ENCODE measurements at places on chromosomes 2 and 18.

GRCh38 chr18:48803951-48804855 is 146.6 kb downstream of the SMAD7 start:
- no peak for DNase-seq

GRCh38 chr2:49770919-49771318 is 616.6 kb upstream of the FSHR start:
- DNase-seq = peak; percentile 23

- DNase-seq = no peak
These were observed 332 bp upstream of the PDCD1 start for GRCh38 chr2:241859017-241859435.

DNA sequence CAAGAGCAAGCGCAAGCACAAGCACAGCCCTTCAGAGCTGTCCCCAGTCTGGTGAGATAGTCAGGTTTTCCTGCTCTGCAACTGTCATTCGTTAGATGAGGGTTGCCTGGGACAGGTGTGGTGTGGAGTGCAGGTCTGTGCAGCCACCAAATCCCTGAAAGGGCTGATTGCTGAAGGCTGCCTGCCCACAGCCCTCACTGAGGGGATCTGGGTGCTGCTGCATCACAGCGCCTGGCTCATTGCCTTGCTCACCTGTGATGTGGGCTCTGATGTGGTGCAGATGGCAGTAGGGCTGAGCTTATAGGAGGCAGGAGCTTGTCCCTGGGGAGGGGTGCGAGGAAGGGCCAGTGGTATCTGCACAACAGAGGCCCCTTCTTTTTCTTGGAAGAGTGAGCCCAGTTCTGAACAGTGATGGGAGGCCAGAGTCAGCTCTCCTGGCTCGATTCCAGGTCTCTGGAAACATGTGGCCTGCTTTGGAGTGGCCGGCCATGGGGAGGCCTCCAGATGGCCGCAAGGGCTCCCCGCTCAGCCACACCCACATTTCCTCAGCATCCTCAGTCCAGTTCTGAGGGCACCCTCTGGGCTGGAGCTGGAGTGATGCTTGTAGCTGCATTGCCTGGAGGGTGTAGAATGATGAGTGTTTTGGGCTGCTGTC is 11.4 kb downstream of the UBE2F start:
- no peak for DNase-seq

GRCh38 chr18:39752351-39752750 is 2186.8 kb upstream of the CELF4 start:
- no peak for DNase-seq

GRCh38 chr2:165700531-165700930 is 93.5 kb downstream of the GALNT3 start:
- no peak for DNase-seq

GRCh38 chr2:235468978-235469655 is 24.7 kb upstream of the AGAP1 start:
- DNase-seq = peak; percentile 57

DNA sequence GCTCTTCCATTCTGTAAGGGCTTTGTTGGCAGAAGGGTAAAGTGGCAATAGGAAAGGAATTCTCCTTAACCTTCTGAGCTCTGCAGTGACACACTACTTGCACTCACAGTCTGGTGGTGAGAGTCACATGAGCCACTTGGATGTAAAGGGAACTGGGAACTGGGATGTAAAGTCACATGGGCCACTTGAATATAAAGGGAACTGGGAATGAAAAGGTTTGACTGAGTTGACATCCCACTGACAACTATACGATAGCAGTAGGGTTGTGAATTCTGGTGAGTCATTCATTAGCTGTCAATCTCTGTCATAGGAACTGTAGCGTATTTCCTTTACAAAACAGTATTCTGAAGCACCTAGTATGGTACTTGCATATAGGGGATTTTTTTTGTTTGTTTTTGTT is 5.5 kb downstream of the RPE start:
- DNase-seq = no peak

DNA sequence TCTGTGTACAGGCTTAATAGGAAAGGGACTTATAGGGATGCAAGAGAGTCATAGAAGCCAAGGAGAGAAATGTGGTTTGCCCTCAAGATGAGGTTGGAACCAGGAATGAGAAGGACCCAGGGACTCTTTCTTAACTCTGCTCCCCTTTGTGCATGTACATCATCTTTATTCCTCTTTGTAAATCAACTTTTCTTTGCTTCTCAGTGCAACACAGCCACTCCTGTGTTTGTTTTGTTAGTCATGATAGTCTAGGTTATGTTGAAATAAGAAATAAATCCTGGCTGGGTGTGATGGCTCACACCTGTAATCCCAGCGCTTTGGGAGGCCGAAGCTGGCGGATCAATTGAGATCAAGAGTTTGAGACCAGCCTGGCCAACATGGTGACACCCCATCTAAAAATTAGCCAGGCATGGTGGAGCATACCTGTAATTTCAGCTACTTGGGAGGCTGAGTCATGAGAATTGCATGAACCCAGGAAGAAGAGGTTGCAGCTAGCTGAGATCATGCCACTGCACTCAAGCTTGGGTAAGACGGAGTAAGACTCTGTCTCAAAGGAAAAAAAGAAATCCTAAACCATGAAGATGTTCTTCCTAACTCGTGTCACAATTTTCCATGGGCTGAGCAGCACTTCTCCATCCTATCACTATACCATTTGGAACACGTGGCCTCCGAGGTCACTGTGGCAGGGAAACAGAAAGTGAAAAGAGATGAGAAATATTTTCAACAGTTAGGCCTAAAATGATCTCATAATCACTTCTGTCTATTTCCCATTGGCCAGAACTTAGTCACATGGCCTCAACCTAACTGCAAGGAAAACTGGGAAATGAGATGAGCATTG is 73.0 kb upstream of the TMEM17 start:
- DNase-seq = peak; percentile 65

DNA sequence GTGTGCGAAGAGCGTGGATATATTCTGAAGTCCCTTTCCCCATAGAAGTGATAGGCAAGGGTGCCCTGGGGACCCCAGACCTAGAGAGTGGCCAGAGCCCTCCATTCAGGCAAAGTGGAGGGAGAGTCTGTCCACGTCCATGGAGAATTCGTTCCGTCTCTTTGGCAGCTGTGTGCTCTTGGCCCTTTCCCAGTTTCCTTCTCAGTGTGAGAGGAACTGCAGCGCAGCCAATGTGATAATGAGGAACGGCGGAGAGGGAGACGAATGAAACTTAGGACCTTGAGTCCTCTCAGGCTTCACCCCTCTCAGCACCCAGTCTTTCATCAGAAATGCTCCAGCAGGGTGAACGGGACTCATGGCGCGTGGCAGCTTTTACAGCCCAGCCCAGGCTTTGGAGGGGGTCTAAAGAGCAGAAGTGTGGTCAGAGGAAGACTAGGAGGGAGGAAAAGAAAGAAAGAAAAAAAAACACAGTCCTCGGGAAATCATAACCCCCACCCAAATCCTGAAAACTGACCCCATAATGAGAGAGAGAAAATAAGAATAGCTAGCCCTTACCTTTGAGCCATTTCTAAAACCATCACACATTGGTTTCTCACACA is 95.0 kb upstream of the RIOK3 start:
- no peak for DNase-seq

DNA sequence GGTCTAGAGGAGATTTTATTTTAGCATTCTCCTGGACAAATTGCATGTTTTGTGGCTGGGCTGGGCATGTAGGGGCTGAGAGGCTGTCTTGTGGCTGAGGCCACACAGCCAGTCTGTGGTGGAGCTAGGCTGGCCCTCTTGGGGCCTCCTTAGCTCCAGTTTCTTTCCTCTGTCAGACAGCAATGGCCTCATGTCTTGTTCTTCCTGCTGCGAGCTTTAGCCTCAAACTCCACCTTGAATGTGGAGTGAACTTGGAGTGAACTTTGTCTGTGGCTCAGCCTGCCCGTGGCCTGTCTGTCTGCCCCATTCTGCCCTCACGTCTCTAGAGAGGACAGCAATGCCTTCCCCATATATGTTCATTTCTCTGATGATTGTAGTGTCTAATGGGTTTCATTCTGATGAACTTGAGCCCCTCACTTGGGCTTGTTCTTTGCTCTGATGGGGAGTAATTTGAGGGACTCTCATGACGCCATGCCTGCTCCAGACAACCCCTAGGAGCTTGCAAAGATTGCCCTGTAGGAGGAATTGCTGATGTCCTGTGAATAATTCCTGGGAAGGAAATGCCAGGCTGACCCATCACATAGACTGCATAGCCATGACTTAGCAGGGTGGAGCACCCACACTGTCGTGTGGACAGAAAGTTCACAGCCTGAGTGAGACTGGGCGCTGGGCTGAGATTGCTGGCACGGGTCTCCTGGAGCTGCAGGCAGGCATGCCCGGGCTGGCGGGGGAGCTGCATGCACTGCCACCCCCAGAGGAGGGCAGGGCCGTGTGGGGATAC is 42.6 kb downstream of the ASAP2 start:
- DNase-seq = no peak

- no peak for DNase-seq
These were observed 117.2 kb downstream of the SPIRE1 start for GRCh38 chr18:12540751-12541150.

DNA sequence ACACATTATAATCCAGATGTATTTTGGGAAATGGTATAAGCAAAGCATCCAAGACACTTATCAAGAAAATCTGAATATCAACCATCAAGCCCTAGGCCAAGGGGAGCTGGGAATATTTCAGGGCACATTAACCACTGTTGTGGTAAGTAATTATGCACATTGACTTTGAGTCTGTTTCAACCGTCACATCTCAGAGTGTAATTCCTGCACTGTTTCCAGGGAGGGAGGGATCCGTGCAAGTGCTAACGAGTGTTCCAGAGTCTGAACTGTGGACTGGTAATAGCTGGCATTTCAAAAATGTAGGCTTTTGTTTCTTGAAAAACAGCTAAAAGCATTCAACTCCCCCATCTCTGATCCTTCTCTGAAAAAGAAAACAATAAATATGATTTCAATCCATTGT is 681.6 kb downstream of the BCL11A start:
- DNase-seq = no peak

DNA sequence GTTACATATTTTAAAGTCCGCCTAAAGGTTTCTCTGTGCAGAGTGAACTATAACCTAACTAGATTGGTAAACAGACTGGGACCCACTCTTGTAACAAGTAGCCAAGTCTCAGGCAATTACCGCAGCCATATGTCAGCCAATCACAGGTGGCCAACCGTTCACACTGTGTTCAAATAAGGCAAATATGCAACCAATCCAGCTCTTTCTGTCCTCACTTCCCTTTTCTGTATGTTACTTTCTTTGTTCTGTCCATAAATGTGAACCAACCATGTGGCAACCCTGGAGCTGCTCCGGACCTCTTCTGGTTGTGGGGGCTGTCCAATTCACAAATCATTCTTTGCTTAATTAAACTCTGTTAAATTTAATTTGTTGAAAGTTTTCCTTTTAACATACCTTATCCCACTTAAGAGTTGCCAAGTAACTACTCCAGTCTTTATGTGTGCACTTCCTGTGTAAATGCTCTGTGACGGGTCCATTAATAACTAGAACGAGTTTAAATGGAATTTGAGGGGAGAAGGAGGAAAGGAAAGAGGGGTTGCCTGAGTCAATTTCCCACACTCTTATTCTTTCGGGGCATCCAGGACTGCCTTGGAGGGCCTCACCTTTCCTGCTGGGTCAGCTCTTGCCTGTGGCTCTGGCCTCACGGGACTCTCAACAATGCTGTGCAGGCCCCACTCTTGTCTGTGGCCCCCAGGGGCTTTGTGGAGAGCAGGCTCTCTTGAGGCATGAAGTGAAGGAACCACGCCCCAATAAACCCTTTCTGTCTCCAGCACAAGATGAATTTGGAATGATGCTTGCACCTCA is 6.6 kb upstream of the RPL37A start:
- DNase-seq = no peak

GRCh38 chr2:74895001-74895400 is 61.1 kb downstream of the HK2 start:
- no peak for DNase-seq

DNA sequence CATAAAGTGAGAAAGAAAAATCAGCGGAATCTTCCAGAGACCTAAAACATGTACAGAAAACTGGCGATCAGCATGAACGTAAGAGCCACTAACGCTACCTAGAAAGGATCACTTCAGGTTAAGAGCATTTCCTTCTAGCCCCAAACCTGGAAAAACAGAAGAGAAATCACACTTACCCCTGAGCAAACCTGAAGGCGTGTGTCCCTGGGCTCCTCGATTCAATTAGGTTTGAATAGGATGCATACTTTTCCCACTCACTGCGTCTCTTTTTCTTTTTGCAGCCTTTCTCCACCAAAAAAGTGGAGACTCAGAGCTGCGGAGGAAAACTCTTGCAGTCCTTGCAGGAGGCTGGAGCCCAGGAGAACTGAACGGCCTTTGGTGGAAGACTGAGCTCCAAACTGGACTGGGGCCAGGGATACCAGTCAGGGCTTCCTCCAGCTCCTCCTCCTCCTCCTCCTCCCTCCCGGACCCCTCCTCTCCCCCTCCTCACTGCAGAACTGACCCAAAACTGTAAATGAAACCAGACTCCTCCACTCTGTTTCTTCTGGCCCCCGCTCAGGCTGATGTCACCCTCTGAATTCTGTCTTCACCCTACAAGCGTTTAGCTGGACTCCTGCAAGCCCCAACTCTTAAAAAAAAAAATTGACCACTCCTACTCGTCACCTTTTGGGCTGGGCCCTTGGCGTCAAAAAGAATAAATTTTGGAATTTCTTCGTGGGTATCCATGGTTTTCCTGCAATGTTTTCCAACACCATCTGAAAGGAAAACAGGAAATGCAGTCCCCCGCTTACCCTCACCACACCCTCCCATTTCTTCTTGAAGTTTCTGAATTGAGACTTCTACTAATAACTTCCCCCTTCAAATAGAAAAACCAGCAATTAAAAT is at the start of gene COL6A3:
Gene COL6A3 (minus strand): TSS at position 388 of the 885 bp plus-strand sequence. CDS start 17,347 bp downstream, outside the sequence.
- DNase-seq = no peak

GRCh38 chr2:55888936-55889335 is 34.6 kb downstream of the EFEMP1 start:
- no peak for DNase-seq

DNA sequence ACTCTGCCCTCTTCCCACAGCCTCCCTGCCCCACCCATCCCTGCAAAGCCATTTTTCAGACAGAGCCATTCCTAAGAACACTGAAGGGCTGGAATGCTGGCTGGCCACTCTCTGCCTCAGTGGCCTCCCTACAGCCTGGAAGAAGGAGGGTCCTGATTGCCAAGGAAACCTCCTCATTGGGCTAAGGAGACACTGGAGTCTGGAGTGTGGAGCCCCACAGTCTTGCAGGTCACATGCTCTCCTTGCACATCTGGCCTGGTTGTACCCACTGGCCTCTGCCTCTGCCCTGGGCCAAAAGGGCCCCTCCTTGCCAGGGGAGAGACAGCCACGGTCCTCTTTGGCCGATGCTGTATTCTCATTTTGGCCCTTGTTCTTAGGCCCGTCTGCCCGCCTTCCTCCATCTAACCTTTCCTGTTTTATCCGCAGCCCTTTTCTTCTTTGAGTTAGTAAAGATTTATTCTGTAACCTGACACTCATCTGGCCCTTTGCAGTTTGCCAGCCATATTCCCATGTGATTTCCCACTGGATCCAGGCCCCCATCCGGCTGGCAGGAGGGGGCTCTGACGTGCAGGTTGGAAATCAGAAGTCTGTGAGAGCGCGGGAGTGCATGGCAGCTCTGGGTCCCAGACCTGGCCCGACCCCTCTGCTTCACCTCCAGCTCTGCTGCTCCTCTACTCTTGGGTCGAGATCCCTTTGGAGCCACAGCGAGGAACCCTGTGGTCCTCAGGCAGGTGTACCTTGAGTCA is 11.0 kb upstream of the CATIP start:
- no peak for DNase-seq

Data from SW480 (cell line).